ENCODE measurements at places on chromosomes 7 and 10.

GRCh38 chr10:70925377-70926225 lies 37.2 kb upstream of the PCBD1 start:
- DNase-seq: peak; percentile 46

DNA sequence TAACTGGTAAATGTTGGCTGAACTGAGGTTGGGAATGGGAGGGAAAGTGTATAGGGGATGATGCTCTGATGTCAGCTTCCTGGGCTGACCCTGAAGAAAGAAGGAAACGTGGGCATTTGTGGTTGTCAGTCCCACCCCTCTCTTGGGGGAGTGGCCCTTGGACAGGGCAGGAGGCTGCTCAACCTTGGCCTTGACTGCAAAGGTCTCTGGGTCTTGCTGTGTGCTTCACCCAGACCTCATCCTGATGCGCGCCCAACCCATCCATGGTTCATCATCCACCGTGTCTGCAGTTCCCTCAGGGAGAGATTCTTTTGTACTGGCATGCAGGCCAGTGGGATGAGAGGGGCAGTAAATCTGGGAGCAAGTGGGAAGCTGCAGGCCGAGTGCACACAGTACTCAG lies 4.7 kb upstream of the ZYX start:
- DNase-seq: no peak

DNA sequence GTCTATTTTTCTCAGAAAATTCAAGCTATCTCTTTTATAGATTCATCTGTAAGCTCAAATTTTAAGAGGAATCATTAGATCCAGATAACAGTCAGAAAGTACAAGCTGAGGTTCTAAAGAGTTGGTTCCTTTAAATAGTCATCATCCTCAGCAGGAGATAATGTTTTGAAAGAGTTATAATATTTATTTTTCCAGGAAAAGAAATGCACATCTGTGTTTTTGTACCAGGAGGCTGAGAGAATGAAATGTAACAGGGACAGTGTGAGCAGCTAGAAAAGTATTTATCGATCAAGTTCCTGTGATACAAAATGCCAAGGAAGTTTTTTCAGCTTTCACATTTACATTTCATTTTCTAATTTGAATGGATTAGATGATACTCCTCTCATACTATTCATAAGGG lies 120.2 kb upstream of the LRRTM3 start:
- no peak for DNase-seq

DNA sequence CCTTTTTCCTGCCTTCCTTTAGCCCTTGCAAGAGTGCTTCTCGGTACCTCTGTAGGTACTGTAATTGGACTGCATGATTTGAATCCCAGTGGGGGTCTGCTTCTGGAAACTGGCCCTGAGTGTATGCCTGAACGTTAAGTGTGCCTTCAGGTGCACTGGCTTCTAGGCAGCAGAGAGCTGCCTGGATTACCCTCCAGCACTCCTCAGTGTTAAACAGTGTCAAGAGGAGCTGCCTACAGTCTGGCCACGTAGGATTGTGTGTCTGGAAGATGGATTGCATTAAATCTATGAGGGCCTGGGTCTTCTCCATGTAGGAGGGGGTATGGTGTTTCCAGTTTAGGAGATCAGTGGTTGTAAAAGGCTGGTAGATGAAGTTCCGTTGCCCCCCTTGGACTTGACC lies 103.7 kb downstream of the TRIM24 start:
- no peak for DNase-seq

DNA sequence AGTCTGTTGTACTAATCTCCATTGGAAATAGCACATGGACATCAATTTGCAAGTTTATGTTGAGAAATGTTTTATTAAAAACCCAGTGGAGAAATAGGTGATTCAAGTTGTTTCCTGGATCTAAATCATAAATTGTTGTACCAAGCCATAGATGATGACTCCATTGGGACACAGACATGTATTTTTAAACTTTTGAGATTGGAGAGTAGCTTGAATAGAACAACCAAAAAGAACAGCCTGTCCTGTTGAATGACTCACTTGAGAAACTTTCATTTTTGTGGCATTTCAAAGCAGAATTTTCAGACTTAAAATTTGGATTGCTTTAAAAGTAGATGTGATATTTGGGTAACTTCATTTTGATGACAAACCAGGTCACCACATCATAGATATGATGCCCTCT lies 197.5 kb downstream of the GPAM start:
- DNase-seq: no peak

- DNase-seq: no peak
These were observed 171.7 kb downstream of the DNAJB6 start for GRCh38 chr7:157508477-157508881.

GRCh38 chr10:29595636-29596225 lies 39.0 kb downstream of the SVIL start:
- DNase-seq: no peak

GRCh38 chr7:45306752-45307305 lies 149.2 kb downstream of the RAMP3 start:
- no peak for DNase-seq

GRCh38 chr7:149468208-149468607 lies 7.3 kb upstream of the ZNF777 start:
- no peak for DNase-seq

DNA sequence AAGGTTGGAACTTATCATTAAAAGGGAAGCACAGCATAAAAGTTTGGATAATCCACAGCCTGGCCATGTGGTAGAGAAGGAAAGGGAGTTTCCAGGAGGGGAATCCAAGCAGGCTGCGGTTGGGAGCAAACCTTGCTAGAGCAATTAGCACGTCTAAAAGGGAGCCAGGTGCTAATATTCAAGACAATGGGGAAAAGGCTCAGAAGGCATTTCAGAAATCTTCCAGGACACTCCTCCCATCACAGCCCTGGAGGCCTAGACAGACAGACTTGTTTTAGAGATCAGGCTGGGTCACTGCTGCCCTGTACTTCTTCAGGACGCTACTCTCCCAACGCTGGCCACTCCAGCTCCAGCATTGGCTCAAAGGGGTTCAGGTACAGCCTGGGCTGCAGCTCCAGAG lies 96.2 kb upstream of the KAT6B start:
- DNase-seq: no peak

DNA sequence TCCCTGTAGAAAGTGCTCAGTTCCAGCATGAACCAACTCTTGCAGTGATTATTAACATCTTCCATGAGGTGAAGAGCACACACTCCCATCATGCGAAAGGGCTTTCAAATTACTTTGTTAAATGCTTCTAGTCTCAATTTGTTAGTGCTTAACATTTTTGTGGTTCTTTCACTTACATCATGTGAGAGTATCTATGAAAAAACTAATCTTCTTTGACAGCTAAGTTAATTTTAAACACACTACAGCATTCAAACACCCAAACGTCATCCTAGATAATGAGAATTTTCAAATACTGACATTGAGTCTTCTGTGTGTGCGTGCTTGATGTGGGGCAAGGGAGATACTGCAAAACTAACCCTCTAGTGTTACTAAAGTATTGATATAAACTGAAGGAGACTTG lies 84.8 kb downstream of the ETV1 start:
- DNase-seq: no peak

- no peak for DNase-seq
These were observed 33.4 kb upstream of the LRRC18 start for GRCh38 chr10:48973065-48973464.

- DNase-seq: no peak
These were observed 272.4 kb downstream of the ADARB2 start for GRCh38 chr10:1464881-1465417.

DNA sequence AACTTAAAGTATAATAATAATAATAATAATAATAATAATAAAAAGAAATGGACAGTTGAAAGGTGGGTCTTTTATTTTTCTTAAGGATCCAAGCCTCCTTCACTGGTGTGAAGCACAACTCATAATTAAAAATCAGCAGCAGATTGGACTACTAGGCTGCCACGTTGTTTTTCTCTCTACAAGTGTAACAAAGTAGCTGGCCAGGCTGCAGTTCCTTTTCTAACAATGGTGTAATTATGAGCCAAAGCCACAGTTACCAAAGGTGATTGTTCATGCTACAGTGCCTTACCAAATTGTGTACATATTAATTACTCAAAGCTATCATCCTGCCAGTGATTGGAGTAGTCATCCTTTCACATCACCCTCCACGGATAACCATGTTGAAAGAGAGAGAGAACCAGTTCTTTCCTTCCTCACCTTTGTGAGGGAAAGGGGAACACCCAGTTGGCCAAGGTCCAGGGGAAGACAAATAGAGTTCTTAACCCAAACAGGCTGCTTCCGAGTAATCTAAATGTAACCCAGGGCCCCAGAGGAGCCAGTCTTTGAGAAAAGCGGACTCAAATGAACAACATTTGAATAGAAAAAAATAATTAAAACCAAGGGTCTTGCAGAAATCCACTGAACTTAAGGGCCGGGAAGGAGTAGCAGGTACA lies 86.3 kb upstream of the NPS start:
- no peak for DNase-seq

DNA sequence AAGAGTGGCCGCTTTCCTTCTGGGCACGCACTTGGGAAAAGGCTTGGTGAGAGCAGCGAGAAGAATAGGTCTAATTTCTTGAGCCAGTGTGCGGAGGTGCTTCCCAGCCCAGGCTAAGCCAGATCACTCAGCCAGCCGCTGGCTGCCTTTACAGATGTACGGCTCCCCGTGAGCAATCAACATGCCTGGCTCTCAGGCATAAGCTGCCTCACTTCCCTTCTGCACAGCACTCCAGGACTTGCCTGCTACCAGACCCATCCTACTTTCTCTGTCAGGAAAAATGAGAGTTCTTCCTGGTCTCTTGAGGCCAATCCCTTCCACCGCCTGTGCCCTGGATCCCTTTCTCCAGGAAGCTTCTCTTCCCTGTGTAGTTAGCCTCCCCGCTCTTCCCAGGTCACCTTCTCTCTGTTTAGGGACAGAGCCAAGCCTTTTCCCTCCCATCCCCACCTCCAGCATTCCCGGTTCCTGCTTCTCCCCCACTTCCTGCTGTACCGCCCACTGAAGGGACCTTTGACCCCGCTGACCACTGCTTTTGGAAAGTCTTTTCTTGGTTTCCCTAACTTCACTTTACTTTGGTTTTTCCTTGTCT lies 1.1 kb upstream of the ACTR3C start:
- no peak for DNase-seq

DNA sequence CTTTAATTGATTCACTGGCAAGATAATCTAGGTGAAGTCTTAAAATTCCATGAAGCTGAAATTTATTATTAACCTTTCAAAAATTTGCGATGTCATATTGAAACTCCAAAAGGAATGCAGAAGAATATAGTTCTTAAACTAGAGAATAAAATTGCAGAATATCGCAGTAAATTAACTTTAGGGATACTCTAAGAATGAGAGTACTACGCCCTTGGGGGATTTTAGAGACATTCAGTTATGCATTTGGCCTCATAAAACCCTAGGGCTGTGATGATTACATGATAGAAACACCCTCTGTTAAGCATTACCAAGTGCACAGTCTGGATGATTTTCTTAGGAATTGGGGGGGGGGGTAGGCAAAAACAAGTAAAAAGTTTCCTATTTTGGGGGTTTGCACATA lies 3.7 kb downstream of the WNT2 start:
- no peak for DNase-seq

GRCh38 chr7:135205850-135206249 lies 5.5 kb downstream of the WDR91 start:
- DNase-seq: no peak

GRCh38 chr7:153475239-153475638 lies 577.0 kb upstream of the DPP6 start:
- no peak for DNase-seq

GRCh38 chr7:105297985-105298384 lies 90.7 kb downstream of the SRPK2 start:
- no peak for DNase-seq

DNA sequence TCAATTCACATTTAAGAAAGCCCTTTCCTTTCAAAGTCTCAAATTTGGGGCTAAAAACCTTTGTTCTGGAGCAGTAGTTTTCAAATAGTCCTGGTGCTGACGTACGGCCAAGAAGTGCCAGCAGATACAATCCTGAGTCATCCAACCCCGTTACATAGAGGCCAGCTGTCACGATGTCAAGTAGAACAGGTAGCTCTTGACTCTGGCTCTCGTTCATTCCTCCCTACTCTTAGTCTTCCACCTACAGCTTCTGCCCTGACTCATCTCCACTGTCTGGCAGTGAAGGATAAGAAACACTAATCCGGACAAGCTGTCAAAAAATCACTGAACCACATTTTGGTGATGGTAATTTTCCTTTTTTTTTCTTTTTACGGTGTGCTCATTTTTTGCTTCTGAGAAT lies 132.4 kb upstream of the PTN start:
- DNase-seq: no peak

DNA sequence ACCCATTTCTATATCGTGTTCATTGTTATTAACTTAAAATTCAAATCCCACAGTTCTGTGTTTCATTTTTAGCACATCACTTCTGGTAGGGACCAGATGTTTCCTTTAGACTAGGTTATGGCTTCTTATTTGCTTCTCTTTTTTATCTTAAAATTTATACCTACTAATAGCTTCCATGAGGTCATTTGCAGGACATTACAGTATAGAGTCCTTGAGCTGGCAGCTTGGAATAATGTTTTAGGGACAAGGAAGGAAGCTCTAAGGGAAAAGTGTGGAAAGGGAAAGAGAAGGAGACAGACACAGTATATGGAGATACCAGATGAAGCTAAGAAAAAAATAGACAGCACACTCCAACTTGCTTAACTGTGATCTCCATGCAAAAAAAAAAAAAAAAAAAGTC lies 48.8 kb upstream of the CD36 start:
- DNase-seq: no peak

DNA sequence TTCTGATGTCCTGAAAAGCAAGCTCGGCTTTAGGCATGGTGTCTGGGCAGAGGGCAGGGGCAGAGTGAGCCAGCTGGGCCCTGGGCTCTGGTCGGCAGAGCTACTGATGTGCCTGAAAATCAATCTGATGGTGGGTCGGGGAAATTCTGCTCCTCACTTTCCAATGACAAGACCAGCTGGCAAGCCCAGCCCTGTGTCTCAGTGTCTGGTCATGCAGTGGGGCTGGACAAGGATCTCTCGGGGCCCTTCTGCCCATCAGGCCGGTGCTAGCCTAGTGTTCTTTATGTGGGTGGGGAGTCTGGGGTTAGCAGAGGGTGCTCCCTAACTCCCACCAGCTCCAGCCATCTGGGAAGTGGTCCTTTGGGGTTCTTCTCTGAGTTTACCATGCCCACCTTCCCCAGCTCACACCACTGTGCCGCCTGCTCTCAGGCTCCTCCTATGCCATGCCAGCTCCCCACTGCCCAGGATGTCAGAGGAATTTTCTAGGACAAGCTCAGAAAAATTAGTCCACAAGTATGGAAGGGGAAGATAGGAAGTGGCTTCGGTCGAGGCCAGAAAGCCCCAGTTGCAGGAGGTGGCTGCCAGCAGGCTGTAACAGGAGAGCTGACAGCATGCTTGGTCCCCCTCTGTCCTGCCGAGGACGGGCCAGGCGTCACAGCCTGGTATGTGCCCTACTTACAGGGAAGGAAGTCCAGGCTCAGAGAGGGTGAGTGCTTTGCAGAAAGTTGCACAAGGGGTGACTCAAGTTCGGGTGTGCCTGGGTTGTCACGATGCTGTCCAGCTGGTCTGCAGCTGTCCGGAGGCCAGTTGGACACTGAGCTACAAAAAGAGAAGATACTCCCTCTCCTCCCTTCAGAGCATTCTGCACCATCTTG lies 135.2 kb downstream of the ADCY1 start:
- no peak for DNase-seq

GRCh38 chr10:374354-374753 lies 239.1 kb downstream of the ZMYND11 start:
- DNase-seq: no peak
